ENCODE measurements at places on chromosomes 11 and 22.

DNA sequence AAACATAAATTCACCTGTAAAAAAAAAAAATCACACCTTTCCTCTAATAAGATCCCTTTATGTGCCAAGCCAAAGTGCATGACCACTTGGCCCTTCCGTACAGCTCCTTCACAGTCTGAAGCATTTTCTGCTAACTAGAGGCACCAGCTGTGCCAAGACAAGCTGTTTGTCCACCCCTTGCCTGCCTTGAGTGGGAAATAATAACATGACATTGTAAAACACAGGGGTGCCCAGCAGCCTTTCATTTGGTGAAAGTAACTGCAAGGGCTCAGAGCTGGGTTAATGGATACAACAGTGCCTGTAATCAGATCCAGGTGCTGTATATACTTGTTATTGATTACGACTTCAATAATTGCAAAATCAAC is 59.2 kb downstream of the DDIAS start:
- no peak for DNase-seq

GRCh38 chr11:100557830-100558611 is 129.1 kb upstream of the ARHGAP42 start:
- no peak for DNase-seq

DNA sequence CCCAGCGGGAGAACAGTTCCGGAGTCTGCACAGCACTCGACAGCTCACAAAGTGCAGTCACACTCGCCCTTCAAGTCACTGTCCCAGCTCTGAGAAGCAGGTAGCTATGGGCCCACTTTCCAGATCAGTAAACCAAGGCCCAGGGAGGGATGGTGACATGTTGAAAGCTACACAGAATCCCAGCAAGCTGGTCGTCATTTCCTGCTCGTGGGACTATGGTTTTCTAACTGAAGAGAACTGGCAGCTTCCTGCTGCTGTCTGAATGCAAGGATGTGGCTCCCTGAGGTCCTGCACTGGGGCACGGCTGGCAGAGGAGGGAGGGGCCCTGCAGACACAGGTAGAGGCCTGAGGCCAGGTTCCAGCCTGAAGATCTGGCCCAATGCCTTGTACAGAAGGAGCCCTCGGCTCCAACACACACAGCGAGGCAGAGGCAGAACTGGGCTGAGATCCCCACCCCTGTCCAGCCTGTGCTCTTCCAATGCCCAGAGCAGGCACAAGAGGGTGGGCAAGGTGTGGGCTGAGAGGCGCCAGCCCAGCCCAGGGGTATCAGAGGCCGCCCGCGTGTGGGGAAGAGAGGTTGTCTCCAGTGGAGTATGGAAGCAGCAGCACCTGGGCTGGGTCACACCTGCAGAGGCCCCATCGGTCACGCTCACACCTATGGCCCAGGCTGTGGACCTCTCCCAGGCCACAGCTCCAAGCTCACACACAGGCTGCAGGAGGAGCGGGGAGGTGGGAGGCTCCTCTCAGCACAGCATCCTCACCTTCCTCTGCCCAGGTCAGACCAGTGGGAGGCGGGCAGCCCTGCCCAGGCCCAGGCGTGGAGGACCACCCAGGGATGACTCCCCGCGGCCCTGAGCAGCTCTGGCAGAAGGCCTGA is 119.2 kb downstream of the PHF21B start:
- DNase-seq = no peak

- DNase-seq = no peak
Observed at GRCh38 chr11:17257196-17257595, 19.3 kb upstream of the NUCB2 start.

GRCh38 chr11:45094958-45095690 is 51.3 kb upstream of the PRDM11 start:
- DNase-seq = no peak

DNA sequence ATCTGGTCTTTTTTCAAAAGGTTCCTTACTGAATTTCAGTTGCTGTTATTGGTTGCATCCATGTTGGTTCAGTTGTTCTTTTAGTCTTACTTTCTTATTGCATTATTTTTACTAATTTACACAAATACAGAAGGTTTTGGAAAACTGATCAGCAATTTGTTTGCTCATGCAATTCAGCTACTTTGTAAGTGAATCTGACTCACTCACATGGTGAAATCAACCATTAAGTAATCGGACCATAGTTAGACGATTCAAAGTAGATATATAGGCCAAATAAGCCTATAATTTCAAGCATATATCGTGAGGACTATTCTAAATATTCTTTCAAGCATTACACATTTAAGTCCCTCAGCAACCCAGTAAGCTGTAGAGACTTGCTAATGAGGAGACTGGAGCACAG is 41.7 kb downstream of the CCDC83 start:
- no peak for DNase-seq

DNA sequence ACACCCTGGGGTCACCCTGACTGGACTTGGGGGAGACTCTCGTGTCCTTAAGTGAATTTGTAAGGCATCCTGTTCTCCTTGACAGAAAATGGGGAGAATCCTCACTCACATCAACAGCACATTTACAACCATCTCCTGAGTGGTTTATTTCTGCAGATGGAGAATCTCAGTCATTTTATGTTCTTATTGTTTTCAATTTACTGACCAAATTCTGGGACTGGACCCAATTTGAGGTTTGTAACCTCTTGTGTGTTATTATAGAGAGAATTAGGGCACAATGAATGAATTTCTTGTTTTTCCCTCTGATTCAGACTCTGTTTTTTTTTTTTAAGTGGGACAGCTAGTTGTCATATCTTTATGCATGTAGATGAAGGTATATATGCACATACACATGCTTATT is 104.9 kb downstream of the ADAMTS15 start:
- DNase-seq = no peak

DNA sequence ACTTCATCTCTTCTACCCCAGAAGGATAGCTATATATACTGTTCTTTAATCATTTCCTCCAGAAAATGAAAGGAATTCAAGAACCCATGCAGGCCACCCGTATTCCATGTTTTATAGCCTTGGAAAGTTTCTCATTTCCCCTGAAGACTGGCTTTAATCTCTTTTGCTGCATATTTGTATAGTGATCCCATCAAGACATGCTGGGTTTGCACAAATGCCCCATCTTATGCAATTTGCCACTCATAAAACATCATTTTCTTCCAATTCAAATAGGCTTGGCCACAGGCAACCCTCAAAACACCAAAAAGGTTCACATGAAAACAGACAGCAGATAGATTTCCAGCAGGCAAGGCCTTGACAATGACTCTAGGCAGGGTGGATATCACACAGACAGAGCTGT is 28.3 kb upstream of the APOA1 start:
- no peak for DNase-seq

DNA sequence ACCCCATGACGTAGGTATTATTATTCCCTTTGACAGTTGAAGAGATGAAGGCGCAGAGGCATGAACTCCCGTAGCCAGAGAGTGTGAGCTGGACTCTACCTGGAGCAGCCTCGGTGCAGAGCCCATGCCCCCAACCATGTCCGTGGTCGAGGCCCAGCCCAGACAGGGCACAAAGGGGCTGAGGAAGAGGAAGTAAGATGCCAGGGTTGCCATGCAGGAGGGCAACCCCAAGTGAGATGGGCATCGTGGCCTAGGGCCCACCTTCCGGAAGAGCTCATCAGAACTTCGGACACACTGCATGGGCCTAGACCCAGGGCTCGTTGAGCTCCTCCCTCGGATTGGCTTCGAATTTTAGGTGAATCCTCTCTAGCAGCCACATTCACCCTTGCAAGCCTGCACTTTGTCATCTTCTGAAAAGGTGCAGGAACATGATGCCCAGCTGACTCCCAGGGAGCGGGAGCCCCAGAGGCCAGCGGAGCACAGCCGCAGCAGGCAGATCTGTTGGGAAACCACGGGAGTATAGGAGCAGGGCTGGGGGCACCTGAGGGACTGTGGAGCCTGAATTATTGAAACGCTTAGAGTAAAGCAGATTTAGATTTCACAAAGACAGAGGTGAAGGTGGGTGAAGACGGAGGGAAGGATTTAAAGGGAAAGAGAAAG is 29.0 kb upstream of the JAM3 start:
- no peak for DNase-seq

GRCh38 chr11:19116276-19116970 is 545 bp upstream of the ZDHHC13 start:
- no peak for DNase-seq

GRCh38 chr11:121999651-122000050 is 116.4 kb downstream of the BLID start:
- no peak for DNase-seq

DNA sequence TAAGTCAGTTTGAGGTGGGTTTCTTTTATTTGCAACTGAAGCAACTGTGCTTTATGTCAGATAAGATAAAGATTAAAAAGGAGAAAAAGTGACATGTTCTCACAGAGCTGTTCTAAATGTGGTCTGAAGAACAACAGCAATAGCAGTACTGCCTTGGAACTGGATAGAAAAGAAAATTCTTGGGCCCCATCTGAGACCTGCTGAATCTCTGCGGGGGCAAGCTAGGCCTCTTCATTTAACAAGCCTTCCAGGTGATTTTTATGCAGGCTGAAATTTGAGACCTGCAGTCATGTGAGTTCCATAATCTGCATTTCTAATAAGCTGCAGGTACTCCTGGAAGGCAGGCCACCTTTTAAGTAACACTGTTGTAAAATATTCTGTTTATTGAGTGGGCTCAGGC is 91.4 kb upstream of the CTSC start:
- DNase-seq = peak; percentile 18

DNA sequence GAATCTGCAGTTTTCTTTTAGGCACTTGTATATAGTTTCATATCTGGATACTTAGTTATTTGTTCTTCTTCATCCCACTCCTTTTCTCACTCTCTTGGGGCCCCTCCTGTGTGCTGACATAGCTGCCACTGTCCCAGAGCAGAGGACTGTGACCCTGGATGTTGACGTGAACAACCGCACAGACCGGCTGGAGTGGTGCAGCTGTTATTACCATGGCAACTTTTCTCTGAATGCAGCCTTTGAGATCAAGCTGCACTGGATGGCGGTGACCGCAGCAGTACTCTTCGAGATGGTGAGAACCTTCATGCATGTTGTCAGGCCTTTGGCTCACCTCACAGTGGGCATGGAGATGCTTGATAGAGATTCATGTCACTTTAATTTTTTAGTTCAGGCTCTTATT is 50.9 kb upstream of the YWHAH start:
- no peak for DNase-seq

Measured in NCI-H1105 treated with DMSO at 0.1 percent for 48 hours (cell line).